RPMI7951 (cell line): ENCODE measurements at places on chromosomes 2 and 18.

GRCh38 chr2:100393362-100393761 lies 24.1 kb downstream of the CHST10 start:
- no peak for DNase-seq

DNA sequence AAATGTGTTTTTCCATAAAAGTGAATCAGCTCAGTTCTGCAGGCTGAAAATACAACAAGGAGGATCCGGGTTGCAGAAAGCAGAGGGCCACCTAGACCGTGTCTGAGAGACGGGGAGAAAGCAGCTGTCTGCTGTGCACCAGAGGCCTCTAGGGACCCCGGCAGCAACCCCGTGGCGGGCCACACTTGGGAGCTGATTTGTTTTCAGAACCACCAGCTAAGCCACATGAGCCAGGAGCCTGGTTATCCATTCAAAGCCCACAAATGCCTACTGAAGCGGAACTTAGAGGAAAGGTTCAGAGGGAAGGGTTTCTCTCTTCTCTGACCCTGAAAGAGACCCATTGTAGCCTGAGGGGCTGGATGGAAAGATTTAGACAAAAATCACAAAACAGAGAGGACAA lies 28.4 kb upstream of the ID2 start:
- DNase-seq, result no peak

- no peak for DNase-seq
Measured at GRCh38 chr2:111898703-111899514, 502 bp downstream of the MERTK start.

DNA sequence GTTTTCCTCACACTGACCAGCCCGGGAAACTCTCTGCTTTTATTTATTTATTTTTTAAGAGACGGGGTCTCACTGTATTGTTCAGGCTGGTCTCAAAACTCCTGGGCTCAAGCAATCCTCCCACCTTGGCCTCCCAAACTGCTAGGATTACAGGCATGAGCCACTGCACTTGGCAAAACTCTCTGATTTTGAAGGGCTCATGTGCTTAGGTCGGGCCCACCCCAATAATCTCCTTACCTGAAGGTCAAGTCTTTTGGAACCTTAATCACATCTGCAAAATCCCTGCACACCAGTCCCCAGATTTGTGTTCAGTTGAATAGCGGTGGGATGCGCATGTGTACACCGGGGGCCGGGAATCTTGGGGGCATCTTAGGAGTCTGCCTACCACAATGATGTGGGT lies 7.7 kb upstream of the ECEL1 start:
- DNase-seq, result no peak

DNA sequence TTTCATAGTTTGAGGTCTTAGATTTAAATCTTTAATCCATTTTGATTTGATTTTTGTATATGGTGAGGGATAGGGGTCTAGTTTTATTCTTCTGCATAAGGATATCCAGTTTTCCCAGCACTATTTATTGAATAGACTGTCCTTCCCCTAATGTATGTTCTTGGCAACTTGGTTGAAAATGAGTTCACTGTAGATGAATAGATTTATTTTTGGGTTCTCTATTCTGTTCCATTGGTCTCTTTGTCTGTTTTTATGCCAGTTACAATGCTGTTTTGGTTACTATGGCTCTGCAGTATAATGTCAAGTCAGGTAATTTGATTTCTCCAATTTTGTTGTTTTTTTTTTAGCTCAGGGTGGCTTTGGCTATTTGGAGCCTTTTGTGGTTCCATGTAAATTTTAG lies 5.9 kb downstream of the FAM171B start:
- DNase-seq, result no peak

DNA sequence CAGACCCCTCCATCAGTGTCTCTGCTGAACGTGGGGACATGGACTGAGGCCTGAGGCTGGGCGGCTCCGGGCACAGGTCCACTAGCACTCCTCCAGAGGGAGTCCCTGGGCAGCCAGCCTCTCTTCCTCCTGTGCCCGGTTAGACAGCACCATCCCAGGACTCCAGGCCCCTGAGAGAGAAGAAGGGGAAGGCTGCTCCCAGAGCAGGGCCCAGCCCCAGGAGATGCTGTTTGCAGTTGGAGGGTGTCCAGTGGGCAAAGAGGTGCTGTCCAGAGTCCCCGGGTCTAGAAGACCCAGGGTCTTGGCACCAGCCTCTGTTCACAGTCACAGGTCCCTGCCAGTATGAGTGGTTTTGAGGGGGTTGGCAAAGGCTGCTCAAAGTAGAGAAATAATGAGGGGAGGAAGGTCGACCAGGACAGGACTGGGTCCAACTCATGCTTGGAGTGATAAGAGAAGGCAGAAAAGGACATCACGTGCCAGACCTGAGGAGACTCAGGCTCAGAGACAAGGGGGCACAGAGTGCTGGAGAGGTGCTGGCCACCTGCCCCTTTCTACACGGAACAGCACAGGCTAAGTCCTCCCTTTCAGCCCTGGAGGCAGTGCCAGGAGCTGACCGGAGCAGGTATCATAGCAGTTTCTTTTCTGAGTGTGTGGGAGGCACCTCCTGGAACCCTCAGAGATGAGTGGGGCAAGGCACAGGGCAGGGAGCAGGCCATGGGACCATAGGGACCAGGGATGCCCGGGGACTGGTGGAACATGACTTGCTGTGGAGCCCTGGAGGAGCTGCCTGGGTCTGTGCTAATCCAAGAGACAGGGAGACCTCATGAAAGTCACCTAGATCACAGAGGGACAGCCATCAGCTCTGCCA lies 21.1 kb downstream of the CRACDL start:
- no peak for DNase-seq

DNA sequence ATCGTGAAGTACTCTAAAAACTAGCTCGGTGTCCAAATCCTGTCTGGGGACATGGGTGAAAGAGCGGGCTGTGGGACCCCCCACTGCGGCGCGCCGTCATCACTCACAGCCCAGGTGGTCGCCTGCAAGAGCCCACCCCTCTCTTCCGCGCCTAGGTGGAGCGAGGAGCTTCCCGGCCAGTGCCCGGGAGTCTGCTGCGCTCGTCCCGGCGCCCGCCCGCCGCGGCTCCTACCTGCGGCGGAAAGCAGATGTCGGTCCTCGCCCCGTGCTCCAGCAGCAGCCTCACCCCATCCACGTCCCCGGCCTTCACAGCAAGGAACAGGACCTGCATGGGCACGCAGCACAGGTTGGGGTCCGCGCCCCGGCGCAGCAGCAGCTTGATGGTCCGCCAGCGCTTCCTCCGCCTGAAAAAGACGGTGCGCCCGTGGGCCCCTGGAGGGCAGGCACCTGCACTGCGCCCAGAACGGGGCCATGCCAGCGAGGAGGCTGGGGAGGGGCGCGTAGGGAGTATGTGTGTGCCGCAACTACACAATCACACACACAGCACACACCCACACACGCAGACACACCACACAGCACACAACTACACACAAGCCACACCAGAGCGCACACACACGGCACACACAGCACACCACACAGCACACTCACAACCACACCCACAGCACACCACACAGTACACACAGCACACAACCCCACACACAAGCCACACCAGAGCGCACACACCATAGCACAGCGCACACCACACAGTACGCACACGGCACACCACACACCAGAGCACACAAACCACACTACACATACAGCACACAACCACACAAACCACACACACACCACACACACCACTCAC lies 37.4 kb downstream of the ANKMY1 start:
- no peak for DNase-seq

DNA sequence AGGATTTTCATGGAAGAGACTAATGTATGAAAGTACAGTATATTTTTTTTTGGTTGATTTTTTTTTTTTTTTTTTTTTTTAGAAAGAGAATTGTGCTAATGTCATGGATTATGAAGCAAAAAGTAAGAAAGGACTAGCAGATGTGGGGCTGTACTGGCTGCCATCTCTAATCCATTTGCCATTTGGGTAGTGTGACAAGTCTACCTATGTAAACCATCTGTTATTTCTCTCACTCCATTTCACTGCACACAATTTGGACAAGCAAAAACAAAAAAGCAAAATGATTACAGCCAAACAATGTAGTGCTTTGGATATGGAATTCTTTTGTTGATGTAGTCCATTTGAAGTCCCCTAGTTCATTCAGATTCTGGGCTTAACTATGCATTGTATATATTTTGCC lies 1355.4 kb downstream of the LRP1B start:
- DNase-seq, result no peak

- no peak for DNase-seq
Measured at GRCh38 chr18:35042389-35043071, 1.3 kb downstream of the MAPRE2 start.

DNA sequence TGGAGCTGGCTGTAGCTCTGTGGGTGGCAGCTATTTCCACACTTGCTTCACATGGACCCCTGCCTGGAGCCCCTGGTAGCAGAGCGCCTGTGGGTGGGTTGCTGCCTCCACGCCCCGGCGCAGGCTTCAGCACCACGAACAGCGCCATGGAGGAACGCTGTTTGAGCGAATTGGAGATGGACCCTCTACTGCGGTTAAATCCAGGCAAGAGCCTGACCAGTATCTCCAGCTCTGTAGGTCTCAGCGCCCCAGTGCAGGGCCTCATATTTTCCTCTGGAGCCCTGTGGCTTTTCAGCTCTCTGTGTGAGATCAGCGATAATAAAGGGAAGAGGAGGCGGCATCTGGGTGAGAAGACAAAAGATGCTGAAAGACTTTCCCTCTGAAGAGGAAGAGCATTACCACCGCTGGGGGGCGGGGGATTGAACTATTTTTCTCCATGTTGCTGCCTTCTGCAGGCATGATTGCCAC lies 12.0 kb downstream of the ONECUT2 start:
- peak; percentile 29 for DNase-seq

DNA sequence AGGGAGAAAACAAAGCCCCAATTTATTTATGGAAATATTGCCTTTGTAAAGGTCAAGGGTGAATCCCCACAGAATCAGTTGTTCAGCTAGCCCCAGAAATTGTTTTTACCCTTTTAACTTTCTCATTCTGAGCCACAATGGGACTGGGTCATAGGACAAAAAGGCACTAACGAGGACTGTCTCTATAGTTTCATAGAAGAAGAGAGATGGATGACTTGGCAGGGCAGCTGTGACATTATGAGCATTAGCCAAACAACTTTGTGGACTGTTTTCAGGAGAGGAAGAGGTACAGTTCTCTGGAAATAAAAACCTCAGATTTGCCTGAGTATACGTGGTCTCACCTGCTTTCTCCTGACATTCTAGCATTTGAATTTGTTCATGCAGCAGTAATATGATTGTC lies 1155.8 kb upstream of the CHAC2 start:
- DNase-seq, result no peak

DNA sequence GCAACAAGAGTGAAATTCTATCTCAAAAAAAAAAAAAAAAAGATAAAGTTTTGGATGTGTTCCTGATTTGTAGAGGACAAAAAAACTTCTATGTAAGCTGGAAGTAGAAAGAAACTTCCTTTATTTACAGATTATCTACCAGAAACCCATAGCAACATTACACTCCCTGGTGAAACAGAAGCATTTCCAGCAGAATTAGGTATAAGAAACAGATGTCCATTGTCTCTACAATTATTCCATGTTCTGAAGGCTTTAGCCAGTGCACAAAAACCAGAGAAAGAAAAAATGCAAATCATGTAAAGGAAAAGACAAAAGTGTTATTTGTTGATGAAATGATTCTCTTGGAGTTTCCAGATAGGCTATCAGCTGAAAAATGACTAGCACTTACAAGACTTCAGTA lies 4.9 kb downstream of the TUBB6 start:
- no peak for DNase-seq
